CD4-positive, alpha-beta T cell treated with Interleukin-6 for 4 hours (primary cell): ENCODE measurements at places on chromosomes 6 and 20.

DNA sequence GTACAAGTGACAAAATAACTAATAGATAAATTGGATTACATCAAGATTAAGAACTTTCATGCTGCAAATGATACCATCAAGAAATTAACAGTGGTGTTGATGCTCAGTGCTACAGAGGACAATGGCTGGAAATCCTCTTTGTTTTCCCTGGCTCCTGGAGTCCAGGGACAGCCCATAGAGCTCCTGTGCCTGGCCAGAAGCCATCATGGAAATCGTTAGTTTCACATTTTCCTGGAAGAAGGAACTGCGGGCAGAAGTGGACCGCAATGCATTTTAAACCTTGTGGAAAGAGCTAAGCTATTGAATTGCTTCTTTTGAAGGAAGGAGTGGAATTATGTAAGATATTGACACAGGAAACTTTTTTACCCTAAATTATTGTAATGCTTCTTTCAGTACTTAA is 276.0 kb downstream of the GJA1 start:
- no peak for DNase-seq

GRCh38 chr20:2042400-2042799 is 48.5 kb upstream of the PDYN start:
- DNase-seq, result no peak

DNA sequence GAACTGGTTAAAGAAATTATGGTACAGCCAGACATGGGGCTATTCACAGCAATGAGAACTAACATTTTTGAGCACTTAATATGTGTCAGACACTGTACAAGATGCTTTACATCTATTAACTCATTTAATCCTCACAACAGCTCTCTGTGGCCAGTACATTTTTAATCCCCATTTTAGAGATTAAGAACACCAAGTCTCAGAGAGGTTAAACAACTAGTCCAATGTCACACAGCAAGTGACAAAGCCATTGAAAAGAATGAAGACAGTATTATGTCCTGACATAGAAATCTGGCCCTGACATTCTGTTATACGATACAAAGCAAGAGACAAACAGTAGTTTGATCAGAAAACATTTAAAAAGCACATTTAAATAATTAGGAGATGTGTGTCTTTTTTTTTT is 3.8 kb upstream of the CSNK2A1 start:
- no peak for DNase-seq

GRCh38 chr6:84762220-84763002 is 2.0 kb downstream of the TBX18 start:
- DNase-seq, result no peak

DNA sequence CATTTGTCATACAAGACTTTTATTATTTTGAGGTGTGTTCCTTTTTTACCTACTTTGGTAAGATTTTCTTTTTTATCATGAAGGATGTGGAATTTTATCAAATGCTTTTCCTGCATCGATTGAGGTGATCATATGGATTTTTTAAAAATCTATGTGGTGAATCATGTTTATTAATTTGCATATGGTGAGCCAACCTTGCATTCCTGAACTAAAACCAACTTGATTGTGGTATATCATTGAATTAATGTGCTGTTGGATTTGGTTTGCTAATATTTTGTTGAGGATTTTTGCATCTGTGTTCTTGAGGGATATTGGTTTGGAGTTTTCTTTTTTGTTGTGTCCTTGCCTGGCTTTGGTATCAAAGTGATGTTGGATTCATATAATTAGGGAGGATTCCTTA is 848.1 kb upstream of the EYS start:
- DNase-seq, result no peak

DNA sequence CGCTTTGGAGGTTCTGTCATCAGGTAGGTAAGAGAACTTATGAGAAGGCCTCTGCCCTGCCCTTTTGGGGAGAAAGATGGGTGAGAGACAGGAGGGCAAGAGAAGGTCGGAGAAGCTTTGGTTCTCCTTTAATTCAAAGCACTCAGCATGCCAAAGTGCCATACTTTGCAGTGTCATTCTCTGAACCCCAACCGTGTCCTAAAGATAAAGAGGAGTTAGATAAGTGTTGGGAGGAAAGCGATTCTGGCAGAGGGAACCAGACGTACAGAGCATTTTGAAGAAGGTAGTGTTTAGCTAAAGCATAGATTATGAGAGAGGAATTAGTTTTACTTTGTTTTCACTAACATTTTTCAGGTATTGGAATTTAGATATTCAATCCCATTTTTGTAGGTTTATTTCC is 40.3 kb downstream of the NKAIN2 start:
- DNase-seq, result no peak

DNA sequence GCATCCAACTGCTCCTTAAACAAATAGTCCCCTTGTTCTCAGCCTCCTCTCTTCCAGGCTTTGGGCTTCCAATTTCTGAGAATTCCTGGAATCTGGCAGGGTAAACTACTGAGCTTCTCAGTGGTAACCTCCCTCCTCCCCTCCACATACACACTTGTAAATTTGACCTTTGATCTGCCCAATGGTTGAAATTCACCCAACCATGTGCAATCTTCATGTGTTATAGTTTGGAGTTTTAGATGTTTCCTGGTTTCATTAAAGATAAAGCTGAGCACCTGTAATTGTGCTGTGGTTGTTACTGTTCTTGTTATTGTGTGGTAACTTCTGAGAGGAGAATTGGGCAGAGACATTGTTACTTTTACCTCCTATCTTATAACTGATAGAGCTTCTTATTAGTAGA is 328.4 kb downstream of the TPBG start:
- no peak for DNase-seq

GRCh38 chr6:165782134-165782533 is 119.1 kb upstream of the PDE10A start:
- no peak for DNase-seq

GRCh38 chr20:4886771-4887527 is 114.4 kb downstream of the SLC23A2 start:
- DNase-seq, result no peak

GRCh38 chr20:17109307-17109706 is 117.5 kb upstream of the PCSK2 start:
- DNase-seq, result no peak

DNA sequence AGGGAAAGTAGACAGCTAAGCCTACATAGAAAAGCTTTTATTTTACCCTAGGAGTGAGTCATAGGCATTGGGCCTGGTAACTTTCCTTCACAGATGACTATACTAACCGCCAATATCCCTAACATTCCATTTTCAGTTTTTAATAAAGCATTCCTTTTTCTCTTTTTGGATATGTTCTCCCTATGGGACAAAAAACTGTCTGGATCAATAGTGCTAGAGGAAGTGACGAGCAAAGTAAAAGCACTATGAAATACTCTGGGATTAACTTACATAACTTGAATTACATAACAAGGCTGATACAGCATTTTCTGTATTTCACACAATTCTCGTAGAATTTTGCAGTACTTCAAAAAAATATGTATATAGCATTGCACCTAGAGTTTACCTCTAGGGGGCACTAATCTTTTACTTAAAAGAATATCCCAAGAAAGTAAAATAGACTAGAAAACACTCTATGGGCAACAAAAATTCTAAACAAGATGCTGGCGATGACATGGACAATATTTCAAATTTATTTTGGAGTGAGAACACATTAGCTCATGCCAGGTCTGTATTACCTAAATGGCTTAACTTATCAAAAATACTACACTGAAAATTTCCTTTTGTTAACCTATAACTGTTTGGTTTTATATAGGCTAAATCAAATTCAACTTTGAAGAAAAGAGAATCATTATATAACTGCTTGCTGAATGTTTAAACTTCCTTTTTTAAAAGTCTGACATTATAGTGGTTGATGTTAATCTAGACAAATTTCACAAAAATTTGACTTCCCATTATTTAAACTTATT is 66.3 kb upstream of the DST start:
- DNase-seq, result no peak
